Tibial nerve (tissue), 4 donors: ENCODE measurements at places on chromosomes 1 and 21.

- DNase-seq, result no peak
These were observed 60.8 kb upstream of the PRRC2C start for GRCh38 chr1:171424494-171424893.

DNA sequence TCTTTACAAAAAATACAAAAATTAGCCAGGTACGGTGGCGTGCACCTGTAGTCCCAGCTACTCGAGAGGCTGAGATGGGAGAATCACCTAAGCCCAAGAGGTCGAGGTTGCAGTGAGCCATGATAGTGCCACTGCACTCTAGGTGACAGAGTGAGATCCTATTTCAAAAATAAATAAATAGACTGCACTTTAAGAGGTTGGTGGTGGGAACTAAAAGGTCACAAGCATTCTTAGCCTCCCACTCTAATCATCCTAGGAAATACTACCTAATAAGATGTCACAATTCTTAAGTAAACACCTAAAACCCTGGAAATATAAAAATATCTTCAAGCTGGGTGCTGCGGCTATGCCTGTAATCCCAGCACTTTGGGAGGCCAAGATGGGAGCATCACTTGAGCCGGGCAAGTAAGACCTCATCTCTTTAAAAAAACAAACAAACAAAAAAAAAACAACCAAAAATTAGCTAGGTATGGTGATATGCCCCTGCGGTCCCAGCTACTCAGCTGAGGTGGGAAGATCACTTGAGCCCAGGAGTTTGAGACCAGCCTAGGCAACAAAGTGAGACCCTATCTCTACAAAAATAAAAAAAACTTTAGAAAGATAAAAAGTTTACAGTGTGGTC, 4.1 kb downstream of the DCAF8 start:
- DNase-seq, result no peak

DNA sequence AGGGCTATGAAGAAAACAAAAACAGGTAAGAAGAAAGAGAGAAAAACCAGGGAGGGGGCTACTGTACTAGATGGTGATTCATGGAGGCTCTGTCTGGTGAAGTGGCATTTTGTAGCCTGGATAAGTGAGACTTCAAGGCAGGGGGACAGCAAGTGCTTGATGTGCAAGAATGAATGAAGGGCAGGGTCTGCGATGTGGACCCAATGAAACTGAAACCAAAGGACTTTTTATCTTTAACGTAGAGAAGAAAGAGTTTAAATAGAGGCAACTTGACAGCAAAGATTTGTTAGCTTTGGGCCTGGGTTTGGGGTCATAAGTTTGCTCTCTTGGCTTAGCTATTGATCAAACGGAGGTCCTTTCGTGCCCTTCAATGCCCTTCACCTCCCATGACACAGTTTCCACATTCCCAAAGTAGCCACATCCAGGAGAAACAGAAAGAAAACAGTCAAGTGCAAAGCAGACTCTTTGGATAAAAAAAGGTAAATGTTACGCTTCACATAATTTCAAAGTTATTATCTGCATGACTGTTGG, 291.0 kb downstream of the GRIK1 start:
- no peak for DNase-seq

DNA sequence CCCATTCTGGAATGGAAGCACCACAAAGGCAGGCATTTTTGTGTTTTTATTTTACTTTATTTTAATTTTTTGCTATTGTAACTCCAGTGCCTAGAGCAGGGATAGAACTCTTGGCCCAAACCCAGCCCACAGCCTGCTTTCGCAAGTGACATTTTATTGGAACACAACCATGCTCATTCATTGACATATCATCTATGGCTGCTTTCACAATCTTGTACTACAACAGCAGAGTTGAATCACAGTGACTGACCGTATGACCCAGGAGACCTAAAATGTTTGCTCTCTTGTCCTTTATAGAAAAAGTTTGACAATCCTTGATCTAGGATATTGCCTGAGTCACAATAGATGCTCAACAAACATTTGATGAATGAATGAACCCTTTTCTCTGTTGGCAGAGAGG, 83.9 kb upstream of the ATP1A1 start:
- DNase-seq, result no peak

- no peak for DNase-seq
These were observed 237.5 kb upstream of the ESRRG start for GRCh38 chr1:216960716-216961115.

DNA sequence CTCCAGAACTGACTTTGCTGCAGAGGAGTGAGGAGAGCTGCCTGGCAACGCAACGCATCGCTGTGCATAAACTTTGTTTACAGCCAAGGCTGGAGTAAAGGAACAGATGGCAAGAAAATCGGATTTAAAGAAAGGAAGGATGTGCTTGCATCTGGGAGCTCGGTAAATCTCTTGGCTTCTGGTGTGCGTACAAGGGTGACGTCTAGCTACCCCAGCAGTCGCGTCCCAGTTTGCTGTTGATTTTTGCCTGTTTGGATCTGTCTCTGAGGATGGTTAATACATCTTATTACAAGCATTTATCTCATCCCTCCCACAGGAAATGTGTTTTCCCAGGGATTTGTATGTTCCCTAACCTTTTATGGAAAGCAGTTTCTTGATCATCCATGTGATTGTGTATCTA, 73.3 kb upstream of the RALGPS2 start:
- no peak for DNase-seq

DNA sequence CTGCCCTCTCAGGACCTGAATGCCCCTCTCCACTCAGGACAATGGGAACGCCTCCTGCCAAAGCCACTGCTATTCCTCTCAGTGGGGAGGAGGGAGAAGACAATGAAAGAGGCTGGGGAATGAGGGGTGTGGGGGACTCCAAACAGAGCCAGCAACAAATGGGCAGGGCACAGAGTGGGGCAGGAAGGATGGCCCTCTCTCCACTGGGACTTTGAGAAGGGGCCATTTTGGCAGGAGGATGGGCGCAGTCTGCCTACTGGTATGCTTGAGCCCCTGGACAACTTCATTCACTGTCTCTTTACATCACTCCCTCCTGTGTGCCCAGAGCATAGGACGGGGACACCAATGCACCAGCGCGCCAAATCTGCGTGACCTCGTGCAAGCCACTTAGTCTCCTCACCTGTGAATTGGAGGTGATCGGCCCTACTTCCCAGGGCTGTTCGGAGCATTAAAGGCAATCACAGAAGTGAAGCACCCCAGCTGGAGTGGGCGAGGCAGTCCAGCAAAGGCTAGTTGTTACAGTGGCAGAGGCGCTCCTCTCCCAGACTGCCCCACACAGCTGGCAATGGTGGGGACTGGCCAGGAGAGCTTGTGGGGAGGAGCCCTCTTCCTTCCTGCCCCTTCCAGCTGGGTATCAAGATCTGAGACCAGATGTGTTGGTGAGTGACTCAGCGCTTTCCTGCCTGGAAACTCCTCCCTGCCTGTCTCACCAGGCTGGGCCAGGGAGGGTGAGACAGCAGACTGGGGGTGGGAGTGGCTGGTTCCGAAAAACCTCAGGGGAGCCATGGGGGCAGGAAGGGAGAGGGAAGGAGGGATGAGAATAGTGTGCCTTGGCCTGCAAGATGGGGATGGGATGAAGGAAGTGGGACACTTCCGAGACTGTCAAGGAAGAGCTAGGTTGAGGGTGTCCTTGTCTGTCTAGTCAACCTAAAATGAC, 22.4 kb upstream of the SYNC start:
- DNase-seq, result no peak
